NCI-H345 (cell line): ENCODE measurements at places on chromosomes 3 and 15.

DNA sequence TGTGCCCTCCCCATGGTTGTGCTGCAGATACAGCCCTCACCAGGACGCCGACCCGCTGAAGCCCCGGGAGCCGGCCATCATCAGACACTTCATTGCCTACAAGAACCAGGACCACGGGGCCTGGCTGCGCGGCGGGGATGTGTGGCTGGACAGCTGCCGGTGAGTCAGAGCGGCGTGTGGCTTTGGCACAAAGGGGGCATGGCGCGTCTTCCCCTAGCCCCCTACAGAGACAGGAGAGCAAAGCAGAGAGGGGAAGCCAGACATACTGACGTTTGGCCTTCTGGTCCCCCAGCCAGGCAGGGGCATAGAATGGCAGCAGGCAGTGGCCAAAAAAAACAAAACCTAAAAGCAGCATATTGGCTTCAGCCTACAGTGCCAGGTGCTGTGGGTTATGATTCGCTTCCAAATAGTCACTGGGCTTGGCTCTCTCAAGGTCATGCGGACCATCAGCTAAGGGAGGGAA lies 64.0 kb downstream of the MESD start:
- no peak for DNase-seq

DNA sequence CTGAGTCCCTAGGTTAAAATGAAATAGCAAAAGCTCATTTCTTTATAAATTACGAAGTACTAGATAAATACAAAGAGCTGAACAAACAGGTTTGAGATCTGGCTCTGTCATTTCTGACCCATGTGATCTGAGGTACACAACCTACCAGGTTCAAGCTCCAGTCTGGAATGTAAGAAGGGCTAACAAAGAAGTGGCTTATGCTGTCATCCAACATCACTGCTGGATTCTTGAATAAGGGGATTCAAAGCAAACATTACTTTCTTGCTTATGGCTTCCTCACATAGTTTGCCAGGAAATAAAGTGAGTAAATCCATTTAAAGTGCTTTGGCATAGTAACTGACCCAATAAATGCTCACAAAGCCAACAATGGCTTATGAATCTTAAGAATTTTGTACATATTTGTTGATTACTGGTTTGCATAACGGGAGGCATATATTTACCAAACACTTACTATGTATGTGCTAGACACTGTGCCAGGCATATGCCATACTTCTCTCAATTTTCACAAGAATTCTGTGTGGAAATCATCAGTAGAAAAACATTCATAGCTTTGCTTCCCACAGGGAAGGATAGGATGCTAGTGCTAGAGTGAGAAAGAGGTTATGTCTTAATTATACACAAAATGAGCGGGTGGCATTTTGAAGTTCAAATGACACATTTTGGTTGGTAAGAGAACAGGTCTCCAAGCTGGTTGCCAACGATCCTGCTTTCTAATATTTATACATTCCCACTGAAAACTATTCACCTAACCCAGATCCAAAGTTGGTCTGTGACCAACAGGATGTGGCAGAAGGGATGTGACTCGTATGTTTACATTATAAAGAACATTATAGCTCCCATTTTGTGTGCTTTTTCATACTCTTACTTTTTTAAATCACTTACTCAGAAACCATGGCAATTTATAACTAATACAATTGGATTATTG lies 38.7 kb upstream of the CSPG5 start:
- no peak for DNase-seq

GRCh38 chr3:154952553-154952952 lies 127.6 kb upstream of the MME start:
- DNase-seq, result no peak

- peak; percentile 37 for DNase-seq
Observed at GRCh38 chr15:65054333-65055200, 9.4 kb downstream of the SLC51B start.

- no peak for DNase-seq
Observed at GRCh38 chr3:172074586-172074985, 35.2 kb downstream of the FNDC3B start.

DNA sequence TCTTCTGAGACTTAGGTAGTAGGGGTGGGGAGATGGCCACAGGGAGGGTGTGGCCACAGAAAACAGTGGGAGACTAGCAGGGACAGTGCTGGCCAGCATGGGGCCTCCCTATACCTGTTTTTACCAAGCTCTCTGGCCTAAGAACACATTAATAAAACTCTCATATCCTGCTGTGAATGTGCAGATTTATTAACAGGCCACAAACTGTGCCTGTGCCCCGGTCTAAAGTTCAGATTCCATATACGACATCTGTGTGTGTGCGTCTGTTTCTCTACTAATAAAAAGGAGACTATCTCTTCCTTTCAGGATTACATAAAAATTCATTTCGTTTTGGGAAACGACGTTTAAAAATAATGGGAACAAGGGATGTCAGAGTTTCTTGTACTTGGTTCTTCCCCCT lies 92.8 kb upstream of the ADAMTS17 start:
- no peak for DNase-seq

GRCh38 chr3:52374173-52374572 lies 58.1 kb downstream of the DNAH1 start:
- no peak for DNase-seq

DNA sequence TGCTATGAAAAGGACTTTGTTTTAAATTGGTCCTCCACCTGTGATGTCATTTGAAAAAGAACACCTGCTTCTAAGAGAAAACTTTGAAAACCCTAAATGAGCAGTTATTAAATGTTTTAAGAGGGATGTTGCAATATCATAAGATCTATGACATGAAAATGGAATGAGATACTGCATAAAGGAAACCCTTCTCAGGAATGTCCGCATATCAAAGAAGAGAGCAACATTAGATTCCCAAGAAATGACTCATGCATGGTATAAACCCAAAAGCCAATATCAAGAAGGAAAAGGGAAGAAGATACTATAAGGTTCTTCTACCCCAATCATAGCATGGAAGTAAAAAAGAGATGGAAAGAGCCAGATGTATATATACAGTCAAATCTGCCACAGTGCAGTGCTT lies 627.5 kb upstream of the LMCD1 start:
- no peak for DNase-seq

DNA sequence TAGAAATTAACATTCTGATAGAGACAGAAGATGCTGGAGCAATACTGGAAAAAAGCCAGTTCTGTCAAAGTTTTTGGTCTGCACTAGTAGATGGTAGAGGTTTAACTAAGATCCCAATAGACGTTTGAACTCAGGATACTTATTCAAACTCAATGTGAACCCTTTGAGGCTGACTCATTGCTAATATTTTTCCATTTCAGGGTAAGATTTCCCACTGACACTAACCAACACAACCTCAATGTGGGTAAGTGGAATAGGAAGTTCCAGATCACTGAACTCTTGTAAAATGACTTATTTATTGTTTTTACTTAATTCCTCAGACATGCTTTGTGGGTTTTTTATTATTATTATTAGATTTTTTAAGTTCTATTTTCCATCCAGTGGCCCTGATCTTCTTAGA lies 1024.8 kb downstream of the EPHA3 start:
- no peak for DNase-seq

GRCh38 chr3:128864351-128864811 lies 15.0 kb upstream of the ACAD9 start:
- no peak for DNase-seq

DNA sequence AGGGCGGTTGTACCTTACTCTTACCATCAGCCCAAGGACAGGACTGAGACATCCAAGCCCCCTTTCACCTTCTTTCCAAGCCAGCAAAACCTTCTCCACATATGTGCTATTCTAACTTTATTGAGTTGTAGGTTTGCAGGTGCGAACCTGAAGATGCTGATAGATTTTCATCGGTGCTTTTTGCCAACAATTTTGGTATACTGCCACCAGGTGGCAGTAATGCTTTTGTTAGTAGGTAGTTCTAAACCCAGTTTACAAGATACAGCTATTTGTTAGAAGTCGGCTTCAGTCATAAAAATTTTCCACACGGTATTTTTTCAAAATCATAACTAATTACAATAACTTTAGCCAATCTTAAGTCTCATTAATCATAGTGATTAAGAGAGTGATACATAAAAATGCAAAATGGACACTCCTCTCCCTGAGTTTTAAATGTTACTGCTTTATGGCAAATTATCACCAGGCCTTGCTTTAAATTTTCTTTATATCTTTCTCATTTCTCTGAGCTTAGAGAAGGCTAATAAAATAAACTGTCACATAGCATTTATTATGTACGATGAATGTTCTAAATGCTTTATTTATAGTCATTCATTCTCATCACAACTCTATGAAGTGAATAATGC lies 636 bp downstream of the TBC1D21 start:
- peak; percentile 28 for DNase-seq

- no peak for DNase-seq
Observed at GRCh38 chr15:101684384-101684783, 32.2 kb upstream of the TM2D3 start.

DNA sequence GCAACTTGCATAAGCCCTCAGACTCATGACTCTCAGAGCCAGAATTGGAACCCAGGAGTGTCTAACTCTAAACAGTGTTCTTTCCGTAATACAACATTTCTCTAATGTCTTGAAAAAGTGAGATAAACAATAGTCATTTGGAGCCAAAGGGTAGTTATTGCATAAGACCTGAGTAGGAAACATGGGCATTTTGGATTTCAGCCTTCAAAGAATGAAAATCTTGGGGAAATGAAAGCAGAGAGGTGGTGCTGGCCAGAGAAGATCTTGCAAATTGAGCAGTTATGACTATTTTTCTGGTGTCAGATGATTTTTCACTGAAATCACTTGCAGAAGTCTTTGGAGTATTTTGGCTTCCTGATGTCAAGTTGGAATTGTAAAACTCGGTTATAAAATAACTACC lies 379.4 kb downstream of the DIPK2A start:
- DNase-seq, result no peak

DNA sequence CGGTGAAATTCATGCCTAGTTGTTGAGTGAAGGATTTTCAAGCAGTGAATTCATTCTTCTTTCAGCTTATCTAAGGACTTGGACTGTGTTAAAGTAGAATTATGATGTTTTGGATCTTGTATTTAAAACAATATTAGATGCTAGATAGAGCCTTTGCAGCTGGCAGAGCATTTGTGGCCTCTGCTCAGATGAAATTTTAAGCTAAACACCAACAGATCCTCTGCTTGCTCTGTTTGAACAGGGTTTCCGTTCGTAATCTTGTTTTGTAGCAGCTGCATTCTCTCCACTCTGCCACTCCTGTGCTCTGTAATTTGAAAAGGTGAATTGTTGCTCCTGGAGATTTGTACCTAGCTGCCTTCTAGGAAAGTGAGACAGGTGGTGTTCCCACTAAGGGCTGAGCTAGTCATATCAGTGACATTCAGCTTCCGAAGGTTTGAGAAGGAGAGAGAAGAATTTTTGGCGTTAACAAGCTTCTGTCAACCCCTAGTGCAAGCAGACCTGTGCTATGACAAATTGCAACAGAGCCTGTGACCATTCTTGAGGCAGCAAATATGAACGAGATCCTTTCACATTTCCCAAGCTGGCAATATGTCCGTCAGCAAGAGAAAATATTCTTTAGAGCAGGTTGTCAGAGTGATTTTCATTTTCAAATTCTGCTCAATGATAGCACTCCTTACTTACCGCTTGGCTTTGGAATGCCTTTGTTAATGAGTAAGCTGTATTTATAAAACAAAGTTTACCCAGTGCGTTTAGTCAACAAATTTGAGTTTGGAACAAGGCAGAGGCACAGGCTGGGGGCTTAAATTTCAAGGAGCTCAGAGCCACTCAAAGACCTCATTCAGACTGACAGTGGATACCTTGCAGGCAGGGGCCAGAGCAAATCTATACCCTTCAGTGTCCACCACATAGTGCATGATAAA lies 5.3 kb downstream of the CHST2 start:
- DNase-seq, result no peak

DNA sequence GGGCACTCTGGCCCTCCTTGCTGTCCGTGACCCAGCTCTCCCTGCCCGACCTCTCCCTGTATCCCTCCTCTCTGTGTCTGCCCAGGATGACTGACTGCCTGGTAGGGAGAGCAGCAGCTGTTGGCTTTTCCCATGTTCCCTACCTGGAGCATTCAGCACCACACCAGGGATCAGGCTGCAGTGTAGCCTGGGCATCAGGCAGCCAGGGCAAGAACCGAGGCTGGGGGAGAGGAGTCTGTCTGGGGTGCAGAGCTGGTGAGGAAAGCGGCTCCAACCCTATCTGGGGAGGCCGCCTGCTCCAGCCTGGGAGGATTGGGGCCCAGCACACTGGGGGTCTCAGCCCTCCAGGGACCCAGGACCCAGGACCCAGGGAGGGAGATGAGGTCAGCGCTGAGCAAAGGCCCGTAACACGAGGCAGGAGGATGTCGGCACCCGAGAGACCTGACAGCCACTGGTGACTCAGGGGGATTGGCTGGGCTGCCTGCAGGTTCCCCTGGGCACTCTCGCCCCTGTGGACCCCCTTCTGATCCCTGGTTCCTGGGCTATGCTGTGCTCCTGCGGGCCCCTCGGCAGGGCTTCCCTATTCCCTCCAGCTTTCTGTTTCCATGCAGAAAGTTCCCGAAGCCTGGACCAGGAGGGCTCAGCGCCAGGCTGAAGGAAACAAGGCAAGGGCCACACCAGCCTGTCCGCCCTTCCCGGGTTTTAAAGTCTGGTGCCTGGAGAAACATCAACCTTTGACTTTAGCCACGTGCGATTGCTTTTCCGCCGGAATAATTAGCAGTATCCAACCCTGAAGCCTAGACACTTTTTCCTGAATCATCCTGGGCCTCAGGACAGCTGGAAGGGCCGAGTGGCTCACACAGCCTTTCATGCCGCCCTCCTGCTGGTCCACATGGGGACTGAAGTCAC lies 128.2 kb upstream of the MEF2A start:
- no peak for DNase-seq

DNA sequence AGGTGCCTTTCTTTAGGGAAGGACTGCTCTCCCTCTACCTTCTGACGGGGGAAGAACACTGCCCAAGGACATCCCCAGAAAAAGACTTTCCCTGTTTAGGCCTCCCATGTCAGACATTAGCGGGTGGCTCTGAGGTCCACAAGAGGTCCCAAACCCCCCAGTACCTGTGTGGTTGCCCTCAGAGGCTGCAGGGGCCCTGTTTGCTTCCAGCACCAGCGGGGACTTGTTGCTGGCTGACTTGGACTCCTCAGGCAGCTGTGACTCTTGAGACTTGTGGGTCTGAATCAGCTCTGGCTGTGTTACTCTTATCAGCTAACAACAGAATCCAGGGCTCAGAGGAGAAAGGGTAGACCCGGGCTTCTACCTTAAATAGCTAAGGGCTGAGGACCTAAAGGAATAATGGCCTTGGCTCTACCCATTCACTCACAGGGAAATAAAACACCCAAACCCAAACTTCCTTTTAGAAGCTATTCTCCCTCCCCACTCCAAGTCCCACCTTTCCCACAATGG lies 39.2 kb downstream of the SEMA3G start:
- DNase-seq, result no peak

DNA sequence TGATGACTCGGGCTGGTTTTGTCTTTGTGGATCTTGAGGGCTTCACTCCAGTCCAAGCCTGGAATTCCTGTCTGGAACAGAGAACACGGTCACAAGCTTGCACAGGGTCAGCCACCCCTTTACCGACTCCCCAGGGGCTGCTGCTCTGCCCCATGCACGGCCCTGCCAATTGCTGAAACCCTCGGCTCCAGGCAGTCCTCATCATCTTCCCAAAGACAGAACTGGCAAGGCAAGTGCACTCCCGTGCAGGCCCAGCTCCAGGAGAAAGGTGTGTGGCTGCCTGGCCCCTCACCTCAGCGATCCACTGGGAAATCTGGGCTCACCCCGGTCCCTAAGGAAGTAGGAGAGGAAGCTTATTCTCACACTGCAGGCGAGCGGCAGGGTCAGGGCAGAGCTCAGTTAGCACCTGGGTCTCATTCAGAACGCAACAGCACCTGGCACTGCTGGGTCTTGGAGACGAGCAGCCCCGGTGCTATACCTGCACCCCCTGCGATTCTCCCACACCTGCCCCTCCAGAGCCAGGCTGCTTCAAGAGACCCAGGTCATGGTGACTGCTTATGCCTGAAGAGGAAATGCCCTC lies 7.2 kb downstream of the MAP6D1 start:
- DNase-seq, result no peak

GRCh38 chr3:86388820-86389219 lies 602.1 kb downstream of the VGLL3 start:
- no peak for DNase-seq
